ENCODE measurements at places on chromosomes 5 and 9.
A peak's percentile ranks its signal among the peaks of the same experiment; 100 is the strongest.

DNA sequence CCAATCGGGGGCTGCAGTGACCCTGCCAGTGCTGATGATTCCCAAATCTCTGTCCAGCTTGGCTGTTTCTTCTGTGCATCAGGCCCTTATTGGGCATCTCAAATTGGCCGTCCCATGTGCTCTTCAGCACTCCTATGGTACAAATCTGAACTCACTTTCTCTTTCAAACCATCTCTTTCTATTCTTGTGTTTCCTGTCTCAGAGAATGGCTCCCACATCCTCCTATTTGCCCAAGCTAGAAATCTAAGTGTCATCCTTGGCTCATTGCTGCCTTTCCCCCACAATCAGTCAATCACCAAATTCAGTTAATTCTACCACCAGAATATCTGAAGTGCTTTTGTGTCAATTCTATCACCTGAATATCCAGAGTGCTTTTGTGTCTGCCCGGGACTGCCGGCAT lies 336.6 kb downstream of the CWC27 start:
- no peak for DNase-seq

DNA sequence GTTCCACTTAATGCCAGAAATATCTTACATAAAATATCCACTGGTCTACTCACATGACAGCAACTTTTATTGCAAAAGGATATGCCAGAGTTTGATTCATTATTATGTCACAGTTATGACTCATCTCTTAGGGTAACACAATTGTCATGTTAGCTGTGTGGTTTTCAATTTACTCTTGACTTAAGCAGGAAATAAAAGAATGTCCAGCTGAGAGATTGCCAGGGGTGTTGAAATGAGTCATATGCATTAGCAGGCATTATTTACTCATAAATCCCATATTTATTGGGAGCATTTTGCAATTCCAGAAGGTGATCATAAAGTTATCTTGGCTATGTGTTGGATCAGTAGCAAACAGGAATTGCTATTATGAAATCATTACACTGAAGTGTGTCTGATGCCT lies 1164.6 kb upstream of the CDH18 start:
- peak; percentile 92 for DNase-seq

DNA sequence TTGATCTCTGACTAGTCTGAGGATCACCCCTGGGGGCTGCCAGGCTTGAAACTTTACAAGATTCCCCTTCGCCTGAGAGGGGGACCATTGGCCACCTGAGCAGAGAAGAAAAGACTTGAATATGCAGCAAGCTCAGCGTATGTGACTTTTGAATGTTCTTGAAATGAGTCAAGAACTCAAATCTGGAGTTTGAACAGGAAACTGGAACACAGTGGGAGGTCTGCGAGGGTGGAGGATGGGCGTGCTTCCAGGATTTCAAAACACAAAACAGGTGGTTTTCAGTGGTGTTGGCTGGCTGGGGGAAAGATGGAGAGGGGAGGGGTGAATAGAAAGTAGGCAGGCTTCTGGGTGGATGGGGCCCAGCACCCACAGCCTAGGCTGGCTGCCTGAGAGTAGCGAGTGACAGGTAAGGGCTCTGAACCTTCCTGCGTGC lies 40.6 kb downstream of the TMEM174 start:
- DNase-seq, result no peak

DNA sequence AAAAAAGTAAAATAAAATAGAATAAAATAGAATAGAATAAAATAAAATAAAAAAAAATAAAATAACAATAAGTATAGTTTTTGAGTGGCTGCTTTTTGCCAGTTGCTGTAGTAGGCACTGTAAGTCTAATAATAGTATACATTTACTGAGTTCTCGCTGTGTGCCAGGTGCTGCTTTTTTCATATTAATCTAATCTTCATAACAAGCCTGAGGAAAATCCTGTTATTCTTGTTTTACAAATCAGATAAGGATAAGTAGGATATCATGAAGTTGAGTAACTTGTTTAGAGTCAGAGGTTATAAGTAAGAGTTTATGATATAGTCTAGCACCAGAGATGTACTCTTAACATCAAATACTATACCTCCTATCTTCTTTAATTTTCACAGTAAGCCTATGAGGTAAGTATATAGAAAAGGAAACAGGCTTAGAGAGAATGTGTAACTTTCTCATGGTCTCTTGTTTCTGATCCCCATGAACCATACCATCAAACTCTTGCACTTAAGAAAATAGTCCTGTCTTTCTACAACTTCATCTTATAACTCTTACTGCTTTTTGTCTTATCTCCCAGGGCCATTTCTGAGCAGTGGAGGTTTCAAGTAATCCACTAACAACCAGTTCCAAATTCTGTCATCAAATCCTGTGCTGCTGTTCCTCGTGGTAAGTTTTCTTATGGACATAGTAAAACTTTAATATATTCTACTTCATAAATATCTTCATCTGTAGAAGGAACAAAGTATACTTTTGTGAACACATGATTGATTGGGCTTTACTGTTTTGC lies 18.7 kb downstream of the RMI1 start:
- no peak for DNase-seq

GRCh38 chr5:95134326-95134725 lies 150.6 kb downstream of the MCTP1 start:
- no peak for DNase-seq

DNA sequence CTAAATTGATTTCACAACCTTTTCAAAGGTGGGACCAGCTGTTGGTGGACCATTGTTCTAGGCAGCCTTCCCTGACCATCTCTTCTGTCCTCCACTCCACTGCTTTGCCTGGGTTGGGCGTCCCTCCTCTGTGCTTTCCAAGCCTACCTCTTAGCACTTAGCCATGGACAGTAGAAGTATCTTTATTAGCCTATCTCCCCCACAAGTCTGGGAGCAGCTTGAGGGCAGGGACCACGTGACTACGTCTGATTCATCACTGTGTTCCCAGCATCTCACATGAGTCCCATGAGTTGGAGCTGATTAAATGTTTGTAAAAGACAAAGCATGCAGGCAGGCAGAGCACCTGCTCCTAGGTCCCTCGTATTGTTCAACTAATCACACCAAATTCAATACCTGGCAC lies 20.9 kb downstream of the MORN5 start:
- peak; percentile 64 for DNase-seq

DNA sequence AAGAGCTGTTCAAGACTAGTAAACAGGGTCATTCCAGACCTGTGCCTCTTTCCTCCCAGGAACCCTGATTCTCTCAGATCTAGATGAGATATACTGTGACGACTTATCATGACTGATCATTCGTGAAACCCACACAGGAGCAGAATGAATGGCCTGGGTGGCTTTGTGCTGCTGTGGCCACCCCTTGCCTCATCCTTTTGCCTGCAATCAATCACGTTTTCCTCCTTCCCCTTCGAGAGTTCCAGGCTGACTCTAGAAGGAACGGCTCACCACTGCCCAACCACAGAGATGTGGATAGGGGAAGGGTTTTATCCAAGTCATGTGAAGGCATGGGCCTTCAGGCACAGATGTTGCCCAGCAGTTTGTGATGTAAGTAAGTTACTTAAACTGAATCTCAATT lies 5.8 kb downstream of the ANXA6 start:
- DNase-seq, result peak; percentile 58

- DNase-seq, result peak; percentile 3
These were observed 214.3 kb upstream of the GRIA1 start for GRCh38 chr5:153276151-153276550.

DNA sequence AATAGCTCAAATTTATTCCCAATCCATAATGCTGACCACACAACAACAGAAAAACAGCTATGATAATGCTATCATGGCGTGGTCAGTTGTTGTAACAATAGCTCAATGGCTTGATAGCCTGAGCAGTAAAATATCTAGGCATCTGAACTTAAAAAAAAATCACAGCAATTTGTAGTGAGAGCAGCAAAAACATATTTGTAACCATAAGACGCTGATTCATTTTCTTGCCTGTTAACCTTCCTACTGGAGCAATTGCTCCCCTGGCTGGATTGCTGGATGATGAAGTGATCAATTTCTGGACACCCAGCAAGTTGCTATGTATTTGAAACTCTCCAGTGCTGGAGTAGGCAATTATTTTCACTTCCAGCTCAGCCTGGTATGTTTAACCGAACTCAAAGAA lies 115.1 kb downstream of the PCSK1 start:
- no peak for DNase-seq

DNA sequence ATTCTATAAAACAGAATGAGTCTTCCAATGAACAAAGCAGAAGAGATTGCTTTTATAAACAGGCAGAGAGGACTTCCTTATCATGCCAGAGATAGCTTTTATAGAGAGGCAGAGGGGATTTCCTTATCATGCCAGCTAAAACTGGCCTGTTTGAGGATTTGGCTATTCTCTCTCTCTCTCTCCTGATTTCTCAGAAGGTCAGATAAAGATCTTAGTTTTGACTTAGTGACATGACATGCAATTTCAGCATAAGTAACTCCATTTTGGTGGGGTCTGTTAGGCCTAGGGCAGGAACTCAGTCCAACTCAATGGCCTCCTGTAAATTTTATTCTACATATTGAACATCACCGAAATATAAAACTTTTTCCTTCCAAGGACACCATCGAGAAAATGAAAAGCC lies 31.5 kb upstream of the DENND4C start:
- DNase-seq, result no peak

DNA sequence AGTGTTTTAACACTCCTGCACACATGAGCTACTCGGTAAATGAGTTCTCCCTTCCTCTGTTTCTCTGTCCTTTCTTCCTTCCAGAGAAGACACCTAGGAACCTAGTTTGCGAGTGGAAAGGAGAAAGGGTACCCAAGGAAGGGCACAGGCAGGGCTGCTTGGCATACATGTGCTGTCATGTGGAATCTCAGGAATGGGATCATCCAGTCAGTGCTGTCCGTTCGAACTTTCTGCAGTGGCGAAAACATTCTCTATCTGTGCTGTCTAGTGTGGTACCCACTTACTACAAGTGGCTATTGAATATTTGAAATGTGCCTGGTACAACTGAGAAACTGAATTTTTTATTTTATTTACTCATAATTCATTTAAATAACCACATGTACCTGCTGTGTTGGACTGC lies 28.0 kb downstream of the NLN start:
- DNase-seq, result no peak

DNA sequence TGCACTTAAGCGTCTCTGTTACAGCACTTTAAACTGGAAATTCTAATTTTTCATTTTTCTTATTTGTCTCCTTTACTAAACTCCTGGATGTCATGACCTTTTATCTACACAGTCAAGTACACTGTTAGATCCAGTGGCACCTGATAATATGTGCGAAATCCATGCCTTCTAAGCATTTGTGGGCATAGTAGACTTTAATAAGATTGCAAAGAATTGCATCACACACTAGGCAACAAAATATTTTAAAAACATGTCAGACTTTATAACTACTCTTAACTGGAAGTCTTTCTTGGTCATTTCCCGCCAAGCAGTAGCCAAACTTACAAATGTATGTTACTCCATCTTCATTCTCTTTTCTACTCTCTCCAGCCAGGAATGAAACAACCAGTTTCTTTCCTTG lies 5.0 kb upstream of the SPINK1 start:
- DNase-seq, result no peak

All from stromal cell of bone marrow (primary cell).